ENCODE measurements at places on chromosomes 12 and 14. TPM values are rescaled to one million over a fixed set of nuclear protein-coding genes. Genes with fewer than 3 reads are reported as not detected.

LDHB gene
- 99.7 TPM for total RNA-seq

SLC10A1 gene
- total RNA-seq: 1.1 TPM

LBHD2 gene
- not detected for total RNA-seq

CCDC92 gene
- 6.0 TPM for total RNA-seq

CCDC38 gene
- total RNA-seq: 1.4 TPM

PPP1R12A gene
- 38.2 TPM for total RNA-seq

IAPP gene
- 0.08 TPM for total RNA-seq

PLEKHG3 gene
- 14.5 TPM for total RNA-seq

ACIN1 gene
- total RNA-seq: 49.3 TPM

GRCh38 chr14:83347874-83348273 lies 1814.2 kb upstream of the SEL1L start:
- H3K4me1 ChIP-seq: no peaks in the 10 kb centered on the region
- no peak for DNase-seq
- H3K36me3 ChIP-seq: no peaks in the 10 kb centered on the region
- no peaks in the 10 kb centered on the region for H3K27me3 ChIP-seq

GRCh38 chr14:51168215-51168613 lies 71.8 kb upstream of the TMX1 start:
- no peaks in the 10 kb centered on the region for H3K27me3 ChIP-seq
- H3K27ac ChIP-seq: no peak overlapping the region
- no peak overlapping the region for H3K4me3 ChIP-seq
- H3K36me3 ChIP-seq: no peaks in the 10 kb centered on the region
- DNase-seq: no peak

GRCh38 chr12:14873440-14874185 lies 12.0 kb downstream of the MGP start:
- DNase-seq: no peak
- H3K27ac ChIP-seq: no peak overlapping the region
- H3K4me1 ChIP-seq: no peaks in the 10 kb centered on the region

- H3K36me3 ChIP-seq: peaks cover 22% of the 10 kb centered on the region
- no peak overlapping the region for H3K4me3 ChIP-seq
- H3K27me3 ChIP-seq: no peaks in the 10 kb centered on the region
- peaks cover 17% of the 10 kb centered on the region for H3K4me1 ChIP-seq
- no peak for DNase-seq
- H3K27ac ChIP-seq: no peak overlapping the region
Measured at GRCh38 chr12:57091638-57092528, 3.0 kb downstream of the NAB2 start.

GRCh38 chr12:26319511-26319910 lies 124.1 kb downstream of the SSPN start:
- no peaks in the 10 kb centered on the region for H3K27me3 ChIP-seq
- H3K36me3 ChIP-seq: no peaks in the 10 kb centered on the region
- DNase-seq: no peak
- H3K4me1 ChIP-seq: no peaks in the 10 kb centered on the region
- no peak overlapping the region for H3K27ac ChIP-seq

GRCh38 chr12:91317306-91317705 lies 134.7 kb upstream of the DCN start:
- DNase-seq: no peak
- H3K36me3 ChIP-seq: no peaks in the 10 kb centered on the region
- no peaks in the 10 kb centered on the region for H3K27me3 ChIP-seq
- H3K27ac ChIP-seq: no peak overlapping the region
- peaks cover 1% of the 10 kb centered on the region for H3K4me1 ChIP-seq

DNA sequence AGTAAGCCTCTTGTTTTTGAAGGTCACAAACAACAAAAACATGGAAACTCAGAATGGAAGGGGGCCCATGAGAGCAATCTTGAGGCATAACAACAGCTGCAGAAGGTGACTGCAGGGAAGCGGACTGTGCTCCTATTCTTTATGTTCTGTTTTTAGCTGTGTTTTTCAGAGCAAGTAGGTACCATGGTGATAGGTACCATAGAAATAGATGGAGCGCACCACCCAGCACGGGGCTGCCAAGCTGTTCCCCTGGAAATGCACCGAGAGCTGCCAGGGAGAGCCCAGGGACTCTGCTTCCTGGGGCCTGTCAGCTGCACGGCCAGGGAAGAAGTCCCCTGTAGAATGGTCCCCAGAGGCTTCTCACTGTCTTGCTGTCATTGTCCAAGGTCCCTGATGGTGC lies 32.8 kb downstream of the DGLUCY start:
- H3K27me3 ChIP-seq: no peaks in the 10 kb centered on the region
- H3K4me3 ChIP-seq: no peak overlapping the region
- H3K36me3 ChIP-seq: peaks cover 2% of the 10 kb centered on the region

DNA sequence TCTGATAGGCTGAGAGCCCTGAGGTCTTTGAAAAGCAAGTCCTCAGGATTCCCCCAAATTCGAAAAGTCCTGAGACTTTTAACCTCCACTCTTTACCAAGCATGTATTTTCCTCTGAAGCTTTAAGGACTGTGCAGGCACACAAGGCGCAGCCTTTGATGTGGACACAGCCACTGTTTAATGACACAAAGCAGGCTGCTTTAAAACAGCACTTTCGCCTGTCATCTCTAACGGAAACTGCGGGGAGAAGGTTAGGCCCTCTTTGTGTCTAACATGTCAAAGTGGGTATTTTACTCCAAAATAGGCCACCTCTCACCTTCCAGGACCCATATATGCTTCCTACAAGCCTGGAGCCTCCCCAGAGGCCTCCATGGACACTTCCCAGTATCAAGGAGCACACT lies 159.2 kb downstream of the GCH1 start:
- no peak for DNase-seq
- no peaks in the 10 kb centered on the region for H3K4me1 ChIP-seq
- H3K4me3 ChIP-seq: no peak overlapping the region
- no peak overlapping the region for H3K27ac ChIP-seq
- H3K27me3 ChIP-seq: no peaks in the 10 kb centered on the region

GRCh38 chr12:112374166-112374740 lies 8.0 kb downstream of the HECTD4 start:
- DNase-seq: no peak
- H3K27ac ChIP-seq: no peak overlapping the region
- no peaks in the 10 kb centered on the region for H3K27me3 ChIP-seq

DNA sequence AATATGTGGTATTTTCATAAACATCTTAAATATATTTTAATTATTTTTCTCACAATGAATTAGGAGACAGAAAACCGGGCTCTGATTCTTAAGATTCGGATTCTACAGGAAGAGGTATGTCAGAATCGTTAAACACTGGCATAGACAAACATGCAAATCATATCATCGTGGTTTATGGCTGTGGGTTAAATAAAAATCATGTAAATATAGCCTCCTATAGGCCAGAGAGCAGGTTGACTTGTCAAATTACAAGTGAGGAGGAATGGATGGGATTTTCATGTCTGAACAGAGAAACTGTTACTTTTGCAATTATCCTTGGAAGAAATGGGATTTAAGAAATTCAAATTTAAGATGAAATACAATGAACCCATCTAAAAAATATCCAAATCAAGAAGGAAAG lies 74.9 kb upstream of the BCAT1 start:
- no peaks in the 10 kb centered on the region for H3K36me3 ChIP-seq
- H3K27ac ChIP-seq: no peak overlapping the region
- no peak for DNase-seq
- no peaks in the 10 kb centered on the region for H3K4me1 ChIP-seq

- no peaks in the 10 kb centered on the region for H3K36me3 ChIP-seq
- DNase-seq: no peak
- H3K4me3 ChIP-seq: no peak overlapping the region
- no peak overlapping the region for H3K27ac ChIP-seq
- H3K4me1 ChIP-seq: no peaks in the 10 kb centered on the region
- H3K27me3 ChIP-seq: no peaks in the 10 kb centered on the region
Measured at GRCh38 chr14:66099931-66100330, 386.2 kb upstream of the CCDC196 start.

- H3K4me1 ChIP-seq: no peaks in the 10 kb centered on the region
- no peak overlapping the region for H3K4me3 ChIP-seq
- no peak overlapping the region for H3K27ac ChIP-seq
- no peaks in the 10 kb centered on the region for H3K36me3 ChIP-seq
- no peak for DNase-seq
- no peaks in the 10 kb centered on the region for H3K27me3 ChIP-seq
Measured at GRCh38 chr12:98403385-98403784, 112.0 kb upstream of the TMPO start.

DNA sequence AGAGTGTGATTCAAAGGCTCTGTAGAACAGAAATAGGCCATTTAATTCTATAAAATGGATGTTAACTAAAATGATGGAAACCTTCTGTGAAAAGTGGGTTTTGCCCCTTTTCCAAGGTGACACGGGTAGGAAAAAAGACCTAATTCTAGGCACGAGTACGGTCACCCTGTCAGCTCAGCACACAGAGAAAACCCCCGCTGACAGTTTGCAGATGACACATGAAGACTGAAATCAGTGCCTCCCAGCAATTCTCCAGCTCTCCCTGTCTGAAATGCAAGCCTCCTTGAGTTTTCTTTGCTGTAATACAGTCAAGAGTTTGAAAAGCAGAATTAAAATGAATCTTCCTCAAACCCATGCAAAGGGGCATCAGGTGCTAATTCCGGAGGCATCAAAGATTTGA lies 230.0 kb downstream of the TMEM132D start:
- no peak overlapping the region for H3K4me3 ChIP-seq
- no peaks in the 10 kb centered on the region for H3K36me3 ChIP-seq
- H3K27ac ChIP-seq: no peak overlapping the region
- H3K27me3 ChIP-seq: no peaks in the 10 kb centered on the region

- no peaks in the 10 kb centered on the region for H3K36me3 ChIP-seq
- H3K4me3 ChIP-seq: no peak overlapping the region
- H3K4me1 ChIP-seq: peaks cover 31% of the 10 kb centered on the region
- H3K27me3 ChIP-seq: no peaks in the 10 kb centered on the region
- H3K27ac ChIP-seq: no peak overlapping the region
- no peak for DNase-seq
Measured at GRCh38 chr12:102514696-102515095, 34.3 kb upstream of the IGF1 start.

DNA sequence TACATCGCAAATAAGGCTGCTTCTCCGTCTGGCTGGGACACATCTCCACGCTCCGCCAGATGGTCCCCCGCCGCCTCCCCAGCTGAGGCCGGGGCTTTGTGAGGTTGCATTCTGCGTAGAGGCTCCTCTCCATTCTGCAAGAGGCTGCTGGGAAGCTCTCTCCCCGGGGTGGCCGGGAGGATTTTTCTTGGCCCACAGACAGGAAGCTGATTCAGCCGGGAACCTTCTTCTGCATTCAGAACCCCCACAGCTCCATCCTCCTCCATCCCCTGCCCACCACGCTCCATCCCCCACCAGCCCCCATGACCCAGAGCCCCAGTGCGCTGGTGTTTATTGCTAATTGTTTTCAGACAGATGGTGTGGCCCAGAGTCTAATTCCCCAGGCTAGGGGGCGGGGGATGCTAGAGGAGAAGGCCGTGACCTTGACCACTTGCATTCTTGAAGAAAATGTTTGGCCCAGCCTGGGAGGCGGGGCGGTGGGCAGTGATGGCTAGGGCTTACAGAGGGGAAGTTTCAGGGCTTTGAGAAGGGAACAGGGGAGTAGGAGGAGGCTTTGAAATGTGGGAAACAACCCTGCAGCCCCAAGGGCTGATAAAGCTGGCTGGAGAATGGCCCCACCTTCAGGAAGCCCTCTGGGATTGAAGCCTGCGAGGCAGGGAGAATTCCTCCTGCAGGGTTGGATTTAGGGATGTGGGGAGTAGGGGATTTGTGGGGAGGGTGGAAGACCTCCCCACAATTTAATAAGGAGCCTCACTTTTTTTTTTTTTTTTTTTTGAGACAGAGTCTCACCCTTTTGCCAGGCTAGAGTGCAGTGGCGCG lies 88.5 kb upstream of the NCOR2 start:
- H3K27me3 ChIP-seq: no peaks in the 10 kb centered on the region
- H3K27ac ChIP-seq: peak overlapping the region; percentile 51
- no peak overlapping the region for H3K4me3 ChIP-seq

GRCh38 chr12:10896854-10897253 lies 12.5 kb downstream of the TAS2R13 start:
- no peak overlapping the region for H3K27ac ChIP-seq
- H3K36me3 ChIP-seq: no peaks in the 10 kb centered on the region
- no peak for DNase-seq

- no peaks in the 10 kb centered on the region for H3K36me3 ChIP-seq
- H3K27me3 ChIP-seq: no peaks in the 10 kb centered on the region
- H3K27ac ChIP-seq: no peak overlapping the region
- no peaks in the 10 kb centered on the region for H3K4me1 ChIP-seq
Measured at GRCh38 chr14:79098324-79098723, 928.2 kb downstream of the NRXN3 start.

GRCh38 chr14:105280525-105280924 lies 20.3 kb downstream of the BRF1 start:
- H3K4me3 ChIP-seq: no peak overlapping the region
- H3K27ac ChIP-seq: no peak overlapping the region
- DNase-seq: no peak
- peaks cover 16% of the 10 kb centered on the region for H3K4me1 ChIP-seq
- no peaks in the 10 kb centered on the region for H3K27me3 ChIP-seq

GRCh38 chr14:58866391-58866790 lies 228.6 kb downstream of the DACT1 start:
- H3K27ac ChIP-seq: no peak overlapping the region
- no peaks in the 10 kb centered on the region for H3K4me1 ChIP-seq
- no peak overlapping the region for H3K4me3 ChIP-seq

DNA sequence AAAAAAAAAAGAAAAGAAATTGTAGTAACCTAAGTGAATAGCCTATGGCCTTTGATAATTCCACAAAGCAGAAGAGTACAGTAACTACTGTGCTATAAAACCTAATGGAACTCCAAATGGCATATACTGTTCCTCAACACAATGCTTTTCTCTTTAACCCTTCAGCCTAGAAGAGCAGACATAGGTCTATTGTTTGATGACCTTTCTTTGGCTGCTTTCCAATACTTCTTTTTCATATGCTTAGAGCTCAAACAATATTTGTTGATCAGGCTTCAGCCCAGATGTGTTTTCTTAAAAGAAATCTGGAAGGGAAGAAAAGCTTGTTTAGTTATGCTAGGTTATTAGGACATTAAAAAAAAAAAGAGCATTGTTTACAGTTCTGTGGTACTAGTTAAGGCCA lies 116.4 kb downstream of the NTN4 start:
- no peak for DNase-seq
- H3K4me1 ChIP-seq: no peaks in the 10 kb centered on the region
- no peak overlapping the region for H3K4me3 ChIP-seq
- H3K36me3 ChIP-seq: no peaks in the 10 kb centered on the region
- H3K27ac ChIP-seq: no peak overlapping the region

- no peaks in the 10 kb centered on the region for H3K4me1 ChIP-seq
- no peaks in the 10 kb centered on the region for H3K36me3 ChIP-seq
- no peak for DNase-seq
- no peaks in the 10 kb centered on the region for H3K27me3 ChIP-seq
Measured at GRCh38 chr12:90859591-90859990, 95.4 kb downstream of the CCER1 start.
